Activated CD4-positive, alpha-beta T cell treated with anti-CD3 and anti-CD28 coated beads, Interleukin-2, amount 10 ng/mL, durations not matched to agents 7 days and 5 days (primary cell): ENCODE measurements at places on chromosomes 12 and 14. TPM values are rescaled to one million over a fixed set of nuclear protein-coding genes. Genes with fewer than 3 reads are reported as not detected.

The TCHP gene
- 36.0 TPM for total RNA-seq

The FAIM2 gene
- 0.50 TPM for total RNA-seq

The LAG3 gene
- total RNA-seq, result 12.0 TPM

The CRADD gene
- 9.7 TPM for total RNA-seq

The TBX5 gene
- total RNA-seq, result not detected

The ATL1 gene
- 0.67 TPM for total RNA-seq

The KRT81 gene
- total RNA-seq, result not detected

The PLEKHD1 gene
- total RNA-seq, result 0.19 TPM

The REM2 gene
- total RNA-seq, result 0.69 TPM
